Right lung (tissue), 10 donors: ENCODE measurements at places on chromosomes 4 and X. TPM values are rescaled to one million over a fixed set of nuclear protein-coding genes. Genes with fewer than 3 reads are reported as not detected.

DNA sequence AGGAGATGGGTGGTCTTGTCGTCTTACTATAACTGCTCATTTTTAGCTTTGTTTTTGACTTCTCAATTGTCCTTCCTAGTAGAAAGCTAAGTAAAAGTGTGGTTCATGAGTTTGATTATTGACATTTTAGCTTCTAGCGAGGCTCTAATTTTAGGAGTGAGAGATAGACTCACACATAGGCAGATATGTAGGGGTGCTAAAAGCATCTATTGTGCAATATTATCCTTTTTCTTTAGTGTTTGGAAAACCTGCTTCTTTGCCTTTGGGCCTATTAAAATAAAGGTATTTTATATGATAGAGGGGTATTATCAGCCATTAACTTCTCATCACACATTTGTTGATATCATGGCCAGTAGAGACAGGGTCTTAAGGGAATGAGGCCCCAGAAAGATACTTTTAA is 195.3 kb downstream of the SPRY1 start:
- no peak for DNase-seq

DNA sequence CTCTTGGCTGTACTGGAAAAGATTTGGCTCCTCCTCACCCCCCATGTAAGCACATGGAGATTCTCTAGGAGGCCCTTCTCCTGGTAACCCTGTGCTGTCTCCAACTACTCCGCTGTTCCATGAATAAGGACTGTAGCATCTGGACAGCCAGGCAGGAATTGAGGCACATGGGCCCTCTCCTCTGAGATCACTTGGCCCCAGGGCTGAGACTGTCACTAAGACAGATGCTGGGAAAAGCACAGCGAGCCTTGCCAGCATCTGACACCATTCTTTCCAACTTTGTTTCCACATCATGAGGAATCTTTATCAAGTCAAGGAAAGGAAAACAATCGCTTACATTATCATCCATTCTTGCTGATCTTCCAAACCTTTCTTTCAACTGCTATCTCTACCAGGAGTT is 222.6 kb upstream of the INTU start:
- peak; percentile 70 for DNase-seq

DNA sequence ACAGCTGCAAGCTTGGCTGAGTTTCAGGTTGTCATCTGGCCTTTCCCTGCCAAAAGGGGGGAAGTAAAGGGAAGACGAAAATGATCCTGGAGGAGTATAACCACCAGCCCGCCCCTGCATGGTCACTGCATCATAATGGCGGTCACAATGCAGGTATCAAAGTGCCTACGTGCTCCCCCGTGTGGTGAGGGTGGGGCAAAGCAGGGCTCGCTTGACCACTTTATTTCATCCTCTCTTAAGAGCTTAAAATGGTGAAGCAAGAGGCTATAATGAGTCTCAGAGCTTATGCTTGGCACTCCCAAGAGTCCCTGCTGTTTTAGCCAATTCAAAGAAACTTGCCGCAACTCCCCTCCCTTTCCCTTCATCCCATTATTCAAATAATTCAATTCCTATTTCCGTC is 105.6 kb downstream of the APOOL start:
- no peak for DNase-seq

The CTSO gene
- polyA plus RNA-seq: 64.7 TPM

DNA sequence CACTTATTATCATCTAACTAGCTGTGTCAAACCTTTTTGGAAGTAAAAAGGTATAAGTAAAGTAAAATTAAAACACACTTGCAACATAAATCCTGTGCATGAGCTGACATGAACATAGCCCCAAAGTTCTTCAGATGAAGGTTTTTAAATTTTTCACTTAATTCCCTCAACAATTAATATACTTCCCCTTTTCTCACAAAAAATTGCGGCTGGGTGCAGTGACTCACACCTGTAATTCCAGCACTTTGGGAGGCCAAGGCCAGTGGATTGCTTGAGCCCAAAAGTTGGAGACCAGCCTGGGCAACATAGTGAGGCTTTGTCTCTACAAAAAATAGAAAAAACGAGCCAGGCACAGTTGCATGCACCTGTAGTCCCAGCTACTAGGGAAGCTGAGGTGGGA is 16.8 kb downstream of the RASGEF1B start:
- DNase-seq: no peak
